ENCODE measurements at places on chromosomes 1 and 21.

- no peak for DNase-seq
Measured at GRCh38 chr1:174040387-174040786, 18.2 kb upstream of the RC3H1 start.

- no peak for DNase-seq
Measured at GRCh38 chr1:200150721-200151120, 123.2 kb downstream of the NR5A2 start.

DNA sequence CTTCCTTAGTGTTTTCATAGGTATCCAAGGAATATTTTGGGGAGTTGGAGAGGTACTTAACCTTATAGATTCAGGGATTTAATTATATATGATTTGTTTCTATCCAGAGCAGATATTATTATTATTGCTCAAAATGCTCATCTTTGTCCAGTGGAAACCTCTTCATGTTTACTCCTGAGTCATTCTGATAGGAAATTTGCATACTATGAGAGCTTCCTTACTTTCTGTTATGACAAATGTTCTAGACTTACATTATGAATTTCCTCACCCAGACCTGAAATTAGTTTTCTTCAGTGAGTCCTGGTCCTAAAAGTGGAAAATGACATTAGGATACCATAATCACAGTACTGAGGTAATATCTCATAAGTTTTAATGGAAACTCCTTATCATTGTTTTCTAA is 57.5 kb upstream of the PLPPR5 start:
- no peak for DNase-seq

GRCh38 chr1:159869607-159870006 is 7.2 kb upstream of the VSIG8 start:
- no peak for DNase-seq

DNA sequence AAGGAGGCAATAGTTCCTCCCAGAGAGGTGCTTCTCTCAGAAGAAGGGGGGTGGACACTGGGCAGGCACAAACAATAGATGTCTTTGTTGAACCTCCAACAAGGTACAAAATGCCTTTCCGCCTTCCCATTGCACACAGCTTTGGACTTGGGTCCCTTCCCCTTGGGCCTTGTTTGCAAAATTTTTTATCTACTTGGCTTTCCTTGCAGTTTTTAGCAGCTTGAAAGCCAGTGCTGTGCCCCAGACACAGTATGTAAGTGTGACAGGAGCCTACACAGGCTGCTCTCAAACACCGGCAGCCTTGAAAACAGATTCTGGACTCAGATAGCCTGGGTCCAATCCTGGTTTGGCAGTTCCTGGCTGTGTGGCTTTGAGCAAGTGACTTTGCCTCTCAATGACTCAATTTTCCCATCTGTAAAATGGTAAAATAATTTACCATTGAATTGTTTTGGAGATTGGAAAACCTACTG is 43.0 kb downstream of the ELAPOR1 start:
- DNase-seq, result no peak

DNA sequence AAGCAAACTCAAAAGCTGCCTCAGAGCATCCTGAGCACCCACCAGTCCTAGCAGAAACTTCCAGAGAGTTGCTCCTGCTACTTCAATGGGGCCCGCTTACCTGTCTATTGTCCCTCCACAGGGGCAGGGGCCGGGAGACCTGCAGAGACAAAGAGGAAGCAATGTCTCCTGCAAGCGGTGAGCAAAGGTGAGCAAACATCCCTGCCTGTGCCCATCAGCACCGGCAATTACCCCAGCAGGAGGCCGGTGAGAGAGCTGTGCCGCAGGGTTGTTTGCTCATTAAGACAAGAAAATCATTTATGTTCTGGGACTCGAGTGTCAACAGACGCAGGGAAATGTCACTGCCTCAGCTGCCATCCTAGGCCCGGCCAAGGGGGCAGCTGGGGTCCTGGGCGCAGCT is 53.8 kb upstream of the TARDBP start:
- DNase-seq, result no peak

DNA sequence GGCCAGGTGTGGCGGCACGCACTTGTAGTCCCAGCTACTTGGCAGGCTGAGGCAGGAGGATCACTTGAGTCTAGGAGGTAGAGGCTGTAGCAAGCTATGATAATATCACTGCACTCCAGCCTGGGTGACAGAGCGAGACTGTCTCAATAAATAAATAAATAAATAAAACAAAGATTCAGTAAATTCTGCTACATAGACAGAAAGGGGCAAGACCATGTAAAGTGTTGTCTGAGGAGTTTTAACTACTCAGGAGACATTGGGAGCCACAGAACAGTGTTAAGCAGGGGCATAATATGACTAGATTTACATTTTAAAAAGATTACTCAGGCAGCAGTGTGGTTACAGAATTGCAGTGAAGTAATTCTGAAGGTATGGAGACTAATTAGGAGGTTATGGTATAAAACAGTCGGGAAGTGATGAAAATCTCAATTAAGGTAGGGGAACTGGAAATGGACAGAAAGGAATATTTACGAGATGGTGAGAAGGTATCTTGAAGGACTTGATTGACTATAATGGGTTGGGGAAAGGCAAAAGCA is 94.7 kb downstream of the ATP1B1 start:
- no peak for DNase-seq

DNA sequence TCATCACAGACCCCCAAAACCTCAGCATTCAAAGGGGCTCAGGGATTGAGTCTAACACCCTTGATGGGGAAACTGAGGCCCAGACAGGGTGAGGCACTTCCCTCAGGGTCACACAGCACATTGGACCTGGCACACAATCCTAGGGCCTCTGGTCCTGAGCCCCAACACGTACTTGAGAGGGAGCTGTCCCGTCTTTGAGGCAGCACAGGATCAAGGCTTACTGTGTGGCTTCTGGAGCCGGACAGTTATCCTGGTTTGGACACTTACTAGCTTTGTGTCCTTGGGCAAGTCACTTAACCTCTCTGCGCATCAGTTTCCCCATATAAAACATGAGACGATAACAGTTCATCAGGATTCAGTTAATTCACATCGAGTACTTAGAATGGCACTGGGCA is 26.5 kb downstream of the RUNX3 start:
- DNase-seq, result no peak

DNA sequence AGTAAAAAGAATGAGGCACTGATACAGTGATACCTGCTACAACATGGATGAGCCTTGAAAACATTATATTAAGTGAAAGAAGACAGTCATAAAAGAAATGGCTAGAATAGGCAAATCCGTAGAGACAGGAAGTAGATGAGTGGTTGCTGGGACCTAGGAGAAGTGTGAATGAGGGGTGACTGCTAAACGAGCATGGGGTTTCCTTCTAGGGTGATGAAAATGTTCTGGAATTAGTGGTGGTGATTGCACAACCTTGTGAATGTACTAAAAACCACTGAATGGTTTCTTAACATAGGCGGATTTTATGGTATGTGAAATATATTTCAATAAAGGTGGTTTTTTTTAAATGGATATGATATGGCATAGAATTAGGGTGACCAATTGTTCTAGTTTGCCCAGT is 12.6 kb upstream of the SERINC2 start:
- no peak for DNase-seq

DNA sequence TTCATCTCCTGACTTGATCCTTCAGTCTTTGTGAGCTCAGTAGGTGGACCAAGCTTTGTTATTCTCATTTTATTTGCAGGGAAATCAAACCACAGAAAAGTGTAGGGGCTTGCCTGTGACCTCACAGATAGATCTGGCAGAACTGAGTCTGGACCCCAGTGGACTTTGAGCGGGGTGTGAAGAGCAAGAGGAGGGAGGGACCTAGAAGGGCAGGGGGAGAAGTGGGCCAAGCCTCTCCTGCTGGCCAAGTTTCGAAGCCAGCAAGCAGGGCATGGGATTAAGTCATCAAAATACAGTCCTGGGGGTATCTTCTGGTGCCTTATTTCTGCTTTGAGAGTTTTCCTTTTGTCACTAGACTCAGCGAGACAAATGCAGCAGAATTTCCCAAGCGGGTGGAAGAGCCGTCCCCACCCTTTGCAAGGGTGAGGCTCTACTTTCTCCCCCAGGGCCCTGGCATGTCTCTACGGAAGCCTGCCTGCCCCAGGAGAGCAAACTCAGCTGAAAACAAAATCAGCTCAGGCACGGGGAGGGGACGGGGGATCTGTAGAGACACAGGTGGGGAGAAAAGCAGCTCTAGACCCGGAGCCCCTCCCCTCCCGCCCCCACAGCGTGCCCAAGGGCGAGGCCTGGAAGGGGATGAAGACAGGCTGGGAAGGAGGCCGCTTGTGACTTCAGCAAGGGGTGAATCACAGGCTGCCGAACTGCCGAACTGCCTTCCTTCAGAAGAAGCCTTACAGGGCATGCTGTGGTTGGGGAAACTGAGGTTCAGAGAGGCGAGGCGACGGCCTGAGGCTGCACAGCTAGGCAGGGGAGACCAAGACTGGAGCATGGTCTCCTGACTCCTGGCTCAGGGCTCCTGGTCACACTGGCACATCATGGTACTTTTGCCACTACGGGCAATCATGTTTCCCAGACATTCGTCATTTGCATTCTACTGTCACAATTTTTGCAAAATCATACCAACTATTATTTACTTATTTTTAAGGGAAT is 19.2 kb downstream of the PKP1 start:
- DNase-seq, result no peak

GRCh38 chr1:27659497-27660299 is 12.3 kb downstream of the IFI6 start:
- peak; percentile 71 for DNase-seq

- DNase-seq, result no peak
Measured at GRCh38 chr1:35115459-35116383, 36.5 kb downstream of the ZMYM1 start.

DNA sequence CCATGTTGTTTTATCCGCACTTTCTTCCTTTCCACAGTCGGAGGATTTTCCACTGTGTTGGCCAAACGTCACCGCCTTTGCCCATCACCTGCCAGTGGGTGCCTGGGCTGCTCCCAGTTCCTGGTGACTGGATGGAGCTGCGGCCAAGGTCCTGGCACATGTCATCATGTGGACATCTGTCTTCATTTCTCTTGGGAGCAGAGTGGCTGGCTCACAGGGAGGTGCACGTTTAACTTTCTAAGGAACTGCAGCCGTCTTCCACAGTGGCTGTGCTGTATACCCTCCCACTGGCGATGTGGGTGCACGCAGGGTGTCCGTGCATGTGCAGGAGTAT is 19.5 kb upstream of the RNF223 start:
- DNase-seq, result no peak

GRCh38 chr1:169300854-169301253 is 66.7 kb downstream of the NME7 start:
- no peak for DNase-seq

DNA sequence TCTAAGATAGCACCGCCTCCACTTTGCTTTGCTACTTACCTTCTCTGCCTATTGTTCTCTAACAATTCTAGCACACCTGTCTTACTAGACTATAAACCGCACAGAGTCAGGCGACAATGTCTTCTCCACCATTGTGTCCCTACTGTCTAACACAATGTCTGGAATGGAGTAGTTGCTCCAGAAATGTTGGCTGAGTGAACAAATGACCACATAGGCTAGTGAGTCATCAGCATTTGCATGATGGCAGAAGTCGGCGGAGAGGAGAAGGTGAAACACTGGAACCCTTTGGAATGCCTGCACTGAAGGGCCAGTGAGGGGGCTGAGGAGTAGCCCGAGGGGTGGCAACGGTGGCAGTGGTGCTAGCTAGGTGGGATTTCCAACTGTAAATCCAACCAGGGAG is 14.0 kb upstream of the PABPC4 start:
- DNase-seq, result no peak

GRCh38 chr1:27418326-27419185 is 26.1 kb downstream of the GPR3 start:
- DNase-seq, result peak; percentile 42

DNA sequence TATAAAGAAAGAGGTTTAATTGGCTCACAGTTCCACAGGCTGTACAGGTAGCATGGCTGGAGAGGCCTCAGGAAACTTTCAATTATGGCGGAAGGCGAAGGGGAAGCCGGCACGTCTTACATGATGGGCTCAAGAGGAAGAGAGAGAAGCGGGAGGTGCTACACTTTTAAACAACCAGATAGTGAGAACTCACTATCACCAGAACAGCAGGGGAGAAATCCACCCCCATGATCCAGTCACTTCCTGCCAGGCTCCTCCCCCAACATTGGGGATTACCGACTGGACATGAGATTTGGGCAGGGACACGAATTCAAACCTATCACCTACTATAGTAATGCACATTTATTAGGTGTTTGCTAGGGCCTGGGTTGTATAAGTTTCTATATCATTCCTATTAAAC is 117.8 kb downstream of the ZMYM4 start:
- DNase-seq, result no peak

DNA sequence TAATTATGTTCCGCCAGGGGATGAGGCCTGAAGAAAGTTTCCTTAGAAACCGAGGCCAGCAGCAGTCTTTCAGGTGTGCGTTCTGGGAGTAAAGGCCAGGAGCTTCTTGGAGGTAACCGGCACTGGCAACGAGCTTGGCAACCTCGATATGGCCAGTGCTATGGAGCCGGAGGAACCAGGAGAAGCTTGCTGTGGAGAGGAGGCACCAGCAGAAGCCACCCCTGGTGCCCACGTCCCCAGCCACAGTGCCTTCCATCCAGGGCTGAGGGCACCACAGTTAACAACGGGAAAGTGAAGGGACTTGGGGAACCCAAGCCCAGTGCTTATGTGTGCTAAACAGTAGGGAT is 41.5 kb upstream of the LIN9 start:
- DNase-seq, result no peak

GRCh38 chr1:116855191-116855619 is 54.5 kb upstream of the PTGFRN start:
- DNase-seq, result no peak

DNA sequence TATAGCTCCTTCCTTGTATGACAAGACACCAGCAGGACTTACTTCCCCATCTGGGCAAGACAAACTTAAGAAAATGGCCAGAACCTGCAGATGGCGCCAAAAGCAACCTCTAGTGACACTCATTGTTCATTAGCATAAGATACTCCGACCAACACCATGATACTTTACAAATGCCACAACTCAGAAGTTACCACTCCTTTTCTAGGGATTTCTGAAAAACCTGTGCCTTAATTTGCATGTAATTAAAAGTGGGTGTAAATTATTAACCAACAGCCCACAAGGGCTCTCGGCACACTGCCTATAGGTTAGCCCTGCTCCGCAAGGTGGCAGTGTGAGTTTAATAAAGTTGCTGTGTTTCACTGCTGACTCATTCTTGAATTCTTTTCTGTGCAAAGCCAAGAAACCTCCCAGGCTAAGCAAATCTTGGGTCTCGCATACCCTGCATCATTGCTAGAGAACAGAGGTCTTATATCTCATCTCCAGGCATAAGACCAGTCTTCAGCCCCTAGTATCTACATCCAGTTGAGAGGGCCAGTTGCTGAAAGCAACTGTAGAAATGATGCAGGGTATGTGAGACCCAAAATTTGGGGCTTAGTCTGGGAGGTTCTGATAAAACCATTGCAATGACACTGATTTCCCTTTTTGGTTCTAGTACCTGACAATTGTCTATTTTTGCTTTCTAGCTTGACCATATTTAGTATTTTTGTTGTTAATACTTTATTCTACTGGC is 86.4 kb downstream of the FAF1 start:
- no peak for DNase-seq

GRCh38 chr1:33060579-33061083 is 20.3 kb upstream of the AZIN2 start:
- DNase-seq, result no peak

All from anterior cingulate cortex (tissue), 58 donors.